Activated naive CD4-positive, alpha-beta T cell treated with anti-CD3 and anti-CD28 coated beads, Interleukin-2, amount 50 U/mL, for 72 hours (primary cell): ENCODE measurements at places on chromosomes 13 and 19. TPM values are rescaled to one million over a fixed set of nuclear protein-coding genes. Genes with fewer than 3 reads are reported as not detected.

Gene CASP14
- total RNA-seq: not detected

Gene GJA3
- total RNA-seq: not detected

Gene ZNF180
- 9.6 TPM for total RNA-seq

Gene SLC6A16
- 1.0 TPM for total RNA-seq

Gene LRP3
- not detected for total RNA-seq

Gene SYT3
- total RNA-seq: 0.23 TPM

Gene CD33
- total RNA-seq: 0.91 TPM

Gene ZNF358
- 0.59 TPM for total RNA-seq

Gene IGFL2
- 1.0 TPM for total RNA-seq

Gene PRODH2
- total RNA-seq: not detected

Gene LRG1
- 3.0 TPM for total RNA-seq

Gene ZNF540
- total RNA-seq: 3.0 TPM

Gene CALR3
- total RNA-seq: not detected

Gene EBI3
- 1.4 TPM for total RNA-seq

Gene ADAT3
- 10.0 TPM for total RNA-seq

Gene SIGLEC14
- 0.47 TPM for total RNA-seq

Gene IRF3
- 202 TPM for total RNA-seq

Gene SULT2A1
- not detected for total RNA-seq

Gene CYSLTR2
- 3.2 TPM for total RNA-seq

Gene NCR1
- 0.61 TPM for total RNA-seq

Gene GDF15
- total RNA-seq: 0.29 TPM
